Osteoblast (primary cell): ENCODE measurements at places on chromosomes 4 and X. TPM values are rescaled to one million over a fixed set of nuclear protein-coding genes. Genes with fewer than 3 reads are reported as not detected.

- DNase-seq = peak; percentile 45
Measured at GRCh38 chr4:147683188-147683591, 773 bp downstream of the PRMT9 start.

GRCh38 chr4:127616898-127617297 is 15.9 kb upstream of the INTU start:
- DNase-seq = no peak

GRCh38 chr4:37675587-37676290 is 10.4 kb downstream of the RELL1 start:
- DNase-seq = no peak

GRCh38 chrX:24242649-24243175 is 71.2 kb downstream of the SUPT20HL2 start:
- no peak for DNase-seq

- no peak for DNase-seq
Measured at GRCh38 chr4:23866450-23867075, 23.3 kb downstream of the PPARGC1A start.

DNA sequence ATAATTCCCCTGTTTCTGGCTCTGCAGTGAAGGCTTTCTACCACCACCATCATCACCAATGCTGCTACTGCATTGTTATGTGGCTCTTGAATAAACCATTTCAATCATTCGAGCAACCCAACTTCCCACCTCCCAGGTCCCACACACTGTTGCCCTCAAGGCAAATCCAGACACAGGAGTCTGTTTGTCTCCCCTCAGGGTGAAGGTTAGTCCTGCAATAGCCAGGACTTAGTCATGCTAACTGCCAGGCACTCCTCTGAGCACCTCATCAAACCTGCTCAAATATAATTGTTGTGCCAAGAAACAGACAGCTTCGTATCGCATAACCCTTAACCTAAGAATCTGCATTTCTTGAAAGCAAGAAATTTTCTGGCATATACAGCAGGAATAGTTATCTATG is 213.2 kb downstream of the KDR start:
- DNase-seq = no peak

DNA sequence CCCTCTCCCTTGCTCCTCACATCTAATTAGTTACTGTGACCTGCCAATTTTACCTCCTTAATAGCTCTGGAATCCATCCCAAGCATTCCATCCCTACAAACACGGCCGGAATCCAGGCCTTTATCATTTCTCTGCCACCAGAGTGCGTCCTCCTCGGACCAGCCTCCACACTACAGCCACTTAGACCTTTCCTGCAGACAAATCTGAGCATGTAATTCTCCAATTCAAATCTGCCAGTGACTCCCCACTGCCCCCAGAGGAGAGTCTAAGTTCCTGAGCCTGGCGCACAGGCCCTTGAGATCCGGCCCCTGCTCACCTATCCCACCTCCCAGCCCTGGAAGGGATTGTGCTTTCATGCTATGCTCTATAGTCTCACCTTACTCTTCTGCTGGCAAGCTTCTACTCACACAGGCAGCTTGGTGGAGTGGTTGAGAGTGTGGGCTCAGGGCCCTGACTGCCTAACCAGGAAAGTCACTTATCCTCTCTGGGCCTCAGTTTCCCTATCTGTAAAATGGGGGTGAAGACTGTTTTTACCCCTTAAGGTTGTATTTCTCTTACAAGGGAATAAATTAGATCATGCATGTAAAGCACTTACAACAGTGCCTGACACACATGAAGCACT is 31.2 kb downstream of the PJA1 start:
- DNase-seq = peak; percentile 93

DNA sequence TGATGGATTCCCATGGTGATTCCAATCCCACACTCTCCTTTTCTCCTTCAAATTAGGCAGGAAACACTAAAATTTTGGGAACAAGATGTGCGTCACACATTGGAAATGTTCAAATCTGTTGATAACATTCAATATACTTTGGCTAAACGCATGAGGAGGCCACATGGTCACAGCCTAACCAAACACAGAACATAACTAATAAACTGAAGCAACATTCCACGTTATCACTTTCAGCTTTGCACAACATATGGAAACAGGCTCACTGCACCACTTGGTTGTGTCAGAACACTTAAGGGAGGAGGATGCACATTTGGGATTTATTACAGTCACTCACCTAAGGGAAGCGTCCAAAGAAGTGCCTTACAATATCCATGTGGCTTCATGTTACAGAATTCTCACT is 4.7 kb downstream of the SH3RF1 start:
- no peak for DNase-seq

DNA sequence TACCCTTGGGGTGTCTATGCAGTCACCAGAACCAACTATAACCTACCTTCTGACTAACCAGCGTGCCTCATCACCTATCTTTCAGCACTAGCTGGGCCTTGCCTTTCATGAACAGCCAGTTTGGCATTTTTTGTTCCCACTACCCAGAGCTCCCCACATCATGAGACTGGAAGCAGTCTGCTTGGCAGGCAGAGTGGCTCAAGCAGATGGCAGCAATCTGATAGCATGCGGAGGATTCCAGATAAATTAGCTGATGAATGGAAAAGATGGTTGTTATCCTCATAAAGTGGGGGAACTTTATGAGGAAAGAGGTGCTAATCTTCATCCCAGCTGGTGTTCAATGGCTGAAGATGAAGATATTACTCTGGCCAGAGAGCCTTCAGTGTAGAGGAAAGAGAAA is 243.2 kb upstream of the EDA2R start:
- DNase-seq = no peak

DNA sequence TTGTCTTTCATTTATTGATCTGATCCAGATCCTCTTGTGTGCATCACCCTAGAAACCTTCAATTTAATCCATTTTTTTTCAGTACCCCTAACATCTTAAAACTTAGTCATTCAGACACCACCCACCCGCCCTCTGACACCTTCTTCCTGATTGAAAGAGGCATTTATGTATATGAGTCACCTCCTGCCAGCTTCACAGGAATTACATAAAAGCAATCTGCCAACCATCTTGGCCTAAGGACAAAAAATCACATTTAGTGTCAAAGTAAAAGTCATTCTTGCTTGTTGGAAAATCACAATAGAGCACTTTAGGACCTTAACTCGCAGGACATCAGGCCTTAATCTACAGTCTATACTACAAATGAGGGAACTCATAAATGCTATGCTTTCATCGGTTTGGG is 52.1 kb downstream of the NDST3 start:
- no peak for DNase-seq

DNA sequence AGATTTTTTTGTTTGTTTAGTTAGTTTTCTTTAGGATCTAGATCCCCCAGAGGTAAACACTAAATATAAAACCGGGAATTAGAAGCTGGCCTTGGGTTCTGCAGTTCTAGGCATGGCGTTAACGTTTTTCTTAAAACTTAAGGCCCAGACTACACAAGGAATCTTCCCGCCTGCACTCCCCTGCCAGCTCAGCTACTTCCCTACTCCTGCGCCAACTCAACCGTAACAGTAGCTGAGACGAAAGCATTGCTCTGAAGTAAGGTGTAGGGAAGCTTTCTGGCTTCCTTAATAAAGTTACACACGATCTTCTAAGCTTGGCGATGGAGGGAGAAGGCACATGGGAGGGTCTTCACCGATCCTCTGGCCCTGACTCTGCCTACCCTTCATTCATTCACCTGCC is 37.1 kb downstream of the CPE start:
- DNase-seq = no peak

GRCh38 chr4:101232074-101232776 is 115.1 kb downstream of the PPP3CA start:
- DNase-seq = peak; percentile 10

DNA sequence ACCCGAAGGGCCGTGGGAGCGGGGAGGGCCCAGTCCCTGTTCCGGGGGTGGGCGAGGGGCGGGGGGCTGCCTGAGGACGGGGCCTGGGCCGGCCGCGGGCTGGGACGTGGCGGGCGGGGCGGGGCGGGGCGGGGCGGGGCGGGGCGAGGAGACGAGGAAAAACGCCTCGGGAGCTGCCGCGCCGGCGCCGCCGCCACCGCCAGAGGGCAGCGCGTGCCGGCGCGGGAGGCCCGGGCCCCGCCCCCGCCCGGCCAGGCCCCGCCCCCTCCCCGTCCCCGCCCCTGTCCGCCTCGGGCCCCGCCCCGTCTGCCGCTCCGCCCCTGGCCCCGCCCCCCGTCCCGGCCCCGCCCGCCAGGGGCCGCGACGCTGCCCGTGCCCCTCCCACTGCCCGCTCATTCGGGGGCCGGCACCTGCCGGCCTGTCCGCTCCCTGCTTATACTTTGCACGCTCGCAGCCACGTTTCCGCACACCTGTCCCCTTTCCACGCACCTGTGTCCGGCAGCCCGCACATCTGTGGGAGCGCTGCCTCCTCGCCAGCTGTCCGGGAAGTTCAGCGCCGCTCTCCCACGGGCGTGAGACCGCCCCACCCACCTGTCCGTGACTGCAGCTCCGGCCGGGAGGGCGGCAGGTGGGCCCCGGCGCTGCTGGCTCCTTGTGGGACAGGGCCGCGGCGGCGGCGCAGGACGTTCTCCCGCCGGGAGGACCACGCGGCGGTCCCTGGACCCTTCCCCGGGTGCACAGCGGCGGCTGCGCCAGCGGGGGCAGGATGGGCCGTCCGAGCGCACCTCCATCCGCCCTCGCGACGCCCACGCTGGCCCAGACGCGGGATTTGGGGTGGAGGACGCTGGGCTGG is 1.7 kb upstream of the FGFRL1 start:
- DNase-seq = peak; percentile 99

- no peak for DNase-seq
Measured at GRCh38 chrX:42420426-42420825, 357.5 kb downstream of the PPP1R2C start.

GRCh38 chr4:36574816-36575215 is 293.4 kb downstream of the DTHD1 start:
- no peak for DNase-seq

- no peak for DNase-seq
Measured at GRCh38 chr4:53365121-53365485, 758 bp downstream of the SCFD2 start.

GRCh38 chr4:21571100-21571499 is 377.5 kb downstream of the KCNIP4 start:
- no peak for DNase-seq

DNA sequence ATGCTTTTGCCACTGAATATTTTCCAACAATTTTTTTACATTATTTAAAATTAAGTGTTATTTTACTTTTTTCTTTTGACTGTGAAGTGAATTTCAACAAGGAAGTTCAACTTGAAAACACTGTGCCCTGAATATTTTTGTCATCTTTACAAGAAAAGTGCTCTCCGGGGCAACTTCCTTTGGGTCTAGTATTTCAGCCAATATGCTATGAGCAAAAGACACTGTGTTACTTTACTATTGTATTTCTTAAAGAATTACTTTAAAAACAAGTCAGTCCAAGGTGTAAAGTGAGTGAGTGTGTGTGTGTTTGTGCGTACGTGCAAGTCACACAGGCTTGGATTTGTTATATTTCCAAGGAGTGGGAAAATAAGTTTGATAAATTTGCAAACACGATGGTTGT is 7.6 kb upstream of the USP53 start:
- no peak for DNase-seq

DNA sequence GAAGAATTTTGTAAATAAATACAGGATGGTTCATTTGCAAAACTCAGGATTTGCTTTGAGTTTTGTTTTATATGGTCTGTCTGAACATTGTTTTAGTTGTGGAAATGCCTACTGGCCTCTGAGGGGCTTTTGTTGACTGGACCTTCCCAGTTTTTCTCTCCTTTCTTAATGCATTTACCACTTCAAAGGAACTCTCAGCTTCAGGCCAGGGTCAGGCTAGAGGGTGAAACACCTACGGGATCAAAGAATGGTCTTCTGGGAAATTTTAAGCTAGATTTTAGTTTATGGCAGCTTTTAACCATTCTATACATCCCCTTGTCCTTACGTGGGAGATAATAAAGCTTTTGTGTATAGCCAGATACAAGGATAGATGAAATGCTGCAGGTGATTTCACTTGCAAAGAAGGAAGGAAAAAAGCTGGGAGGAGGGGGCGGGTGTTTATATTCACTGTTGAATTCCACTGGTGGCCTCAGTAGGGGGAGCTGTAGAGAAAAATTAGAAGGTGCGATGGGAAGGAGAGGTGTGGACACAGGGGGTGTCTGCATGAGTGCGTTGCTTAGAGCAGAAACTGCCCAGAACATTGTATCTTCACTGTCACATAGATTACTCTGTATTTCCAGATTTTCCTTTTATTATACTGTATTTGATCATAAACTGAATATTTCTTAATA is 151.8 kb downstream of the TSPAN5 start:
- DNase-seq = no peak

GRCh38 chrX:151754047-151754429 is 19.5 kb downstream of the CNGA2 start:
- DNase-seq = peak; percentile 94

DNA sequence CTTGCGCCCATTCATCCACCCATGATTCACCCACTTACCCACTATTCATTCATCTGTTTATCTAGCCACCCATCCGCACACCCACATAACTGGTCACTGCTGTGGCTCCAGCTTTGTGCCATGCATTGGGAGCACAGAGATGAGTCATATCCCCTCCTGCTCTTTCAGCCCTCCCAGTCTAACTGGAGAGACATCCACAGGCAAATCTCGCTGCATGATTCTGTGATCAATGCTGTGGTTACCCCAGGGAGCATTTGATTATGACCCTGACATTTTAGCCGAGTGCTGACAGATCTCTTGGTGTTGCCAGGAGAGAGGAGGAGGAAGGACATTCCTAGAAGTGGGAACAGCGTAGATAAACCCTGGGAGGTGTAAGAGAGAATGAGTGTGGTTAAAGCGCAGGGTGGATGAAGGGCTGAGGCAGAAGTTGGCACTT is 10.4 kb upstream of the PORCN start:
- peak; percentile 90 for DNase-seq

DNA sequence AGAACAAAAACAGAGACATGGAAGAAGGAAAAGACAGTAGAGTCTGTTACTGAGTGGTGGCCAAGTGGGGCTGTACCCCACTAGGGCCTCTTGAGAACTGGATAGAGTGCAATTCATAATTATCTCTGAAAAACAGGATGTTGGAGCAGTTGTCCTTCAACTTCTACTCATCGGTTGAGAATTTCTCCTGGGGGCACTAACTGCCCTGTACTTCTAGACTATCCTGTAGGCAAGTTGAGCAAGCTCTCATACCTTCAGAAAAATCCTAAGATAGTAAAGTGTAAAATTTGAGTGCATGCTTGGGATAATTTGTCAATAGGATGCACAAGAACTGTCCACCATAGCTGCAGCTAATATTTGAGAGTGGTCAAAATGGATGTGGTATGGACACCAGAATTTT is 179.7 kb upstream of the CNKSR2 start:
- no peak for DNase-seq

GRCh38 chr4:161197912-161198311 is 965.9 kb downstream of the FSTL5 start:
- DNase-seq = no peak

Gene TMEM255A
- total RNA-seq = under 0.01 and 0.29 TPM in 2 replicates

Gene SSX4
- not detected in 2 replicates for total RNA-seq

Gene HTR2C
- not detected in 2 replicates for total RNA-seq

Gene LONRF3
- total RNA-seq = 0.36 and 0.59 TPM in 2 replicates

Gene MGARP
- 4.4 and 7.6 TPM in 2 replicates for total RNA-seq

Gene MRPL1
- total RNA-seq = 23.2 and 25.3 TPM in 2 replicates

Gene SYTL4
- total RNA-seq = 2.9 TPM in 2 replicates

Gene HEPH
- 63.0 and 64.5 TPM in 2 replicates for total RNA-seq

Gene ZAR1
- not detected in 2 replicates for total RNA-seq

Gene ANOS1
- 1.1 and 1.5 TPM in 2 replicates for total RNA-seq

Gene RTL3
- under 0.01 TPM in 1 of 2 replicates, not detected in the other for total RNA-seq

Gene EIF1AX
- 29.0 and 42.4 TPM in 2 replicates for total RNA-seq

Gene AR
- total RNA-seq = 4.1 and 4.7 TPM in 2 replicates

Gene F9
- total RNA-seq = not detected in 2 replicates

Gene PDLIM3
- total RNA-seq = 1.8 and 2.2 TPM in 2 replicates

Gene UGT2B11
- total RNA-seq = not detected in 2 replicates

Gene RHOXF1
- total RNA-seq = not detected in 2 replicates

Gene TMEM35A
- 1.1 and 1.5 TPM in 2 replicates for total RNA-seq

Gene PNCK
- total RNA-seq = 0.29 and 0.36 TPM in 2 replicates

Gene SMR3A
- total RNA-seq = not detected in 2 replicates
